ENCODE measurements at places on chromosomes 6 and 20.

DNA sequence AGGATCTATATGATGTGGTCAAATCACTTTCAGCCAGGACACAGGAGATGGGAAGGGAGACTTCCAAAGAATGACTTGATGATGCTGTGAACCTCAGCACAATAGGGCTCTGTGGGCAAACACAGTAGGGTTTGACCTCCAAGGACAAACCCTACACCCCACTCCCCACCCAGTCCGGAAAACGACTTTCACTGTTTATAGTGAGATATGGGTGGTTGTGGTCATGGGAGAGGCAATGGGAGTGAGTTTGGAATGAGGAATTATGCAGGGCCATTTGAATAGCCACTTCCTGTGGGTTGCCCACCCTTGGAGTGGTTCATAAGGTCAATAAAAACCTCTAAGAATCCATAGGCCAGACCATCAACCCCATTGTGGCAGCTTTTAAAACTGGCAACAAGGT lies 38.4 kb upstream of the PRND start:
- no peak for DNase-seq

- no peak for DNase-seq
Measured at GRCh38 chr6:160766657-160766988, 64.6 kb downstream of the PLG start.

DNA sequence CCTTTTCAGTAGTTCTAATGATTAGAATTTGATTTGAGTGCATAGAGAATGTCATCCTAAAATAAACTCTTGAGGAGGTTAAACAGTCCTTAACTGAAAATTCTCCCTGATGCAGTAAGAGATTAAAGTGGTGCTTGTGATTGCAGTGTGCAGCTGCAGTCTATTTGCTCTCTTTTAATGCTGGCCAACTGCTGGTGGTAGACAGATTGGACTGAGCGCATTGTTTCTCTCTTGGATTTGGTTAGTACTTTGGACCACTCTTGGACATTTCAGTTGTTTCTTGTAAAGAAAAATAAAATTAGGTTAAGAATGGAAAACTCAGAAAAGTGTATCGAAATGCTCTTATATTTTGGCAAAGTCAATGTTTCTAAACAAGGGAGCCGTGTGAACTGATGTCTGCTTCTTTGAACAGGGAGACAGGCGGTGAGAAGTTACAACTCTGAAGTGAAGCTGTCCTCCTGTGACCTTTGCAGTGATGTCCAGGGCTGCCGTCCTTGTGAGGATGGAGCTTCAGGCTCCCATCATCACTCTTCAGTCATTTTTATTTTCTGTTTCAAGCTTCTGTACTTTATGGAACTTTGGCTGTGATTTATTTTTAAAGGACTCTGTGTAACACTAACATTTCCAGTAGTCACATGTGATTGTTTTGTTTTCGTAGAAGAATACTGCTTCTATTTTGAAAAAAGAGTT lies 127.2 kb downstream of the CD109 start:
- no peak for DNase-seq

DNA sequence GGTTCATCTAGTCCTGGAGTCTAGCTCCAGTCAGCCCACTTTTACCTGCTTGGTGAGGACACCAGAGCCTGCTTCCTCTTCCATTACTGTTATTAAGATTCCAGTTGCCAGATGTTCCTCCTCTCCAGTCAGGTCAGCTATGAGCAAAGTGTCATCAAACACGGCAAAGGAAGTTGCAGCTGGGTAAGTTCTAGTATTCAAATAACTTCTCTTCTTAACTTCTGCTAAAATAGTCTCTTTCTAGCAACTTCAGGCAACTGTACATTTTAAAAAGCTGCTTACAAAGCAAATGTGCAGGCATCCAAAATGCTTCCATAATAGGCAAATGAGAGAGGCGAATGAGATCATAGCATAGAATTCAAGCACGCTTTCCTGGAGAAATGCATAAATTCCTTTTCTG lies 18.4 kb upstream of the MRPS18A start:
- DNase-seq: no peak

DNA sequence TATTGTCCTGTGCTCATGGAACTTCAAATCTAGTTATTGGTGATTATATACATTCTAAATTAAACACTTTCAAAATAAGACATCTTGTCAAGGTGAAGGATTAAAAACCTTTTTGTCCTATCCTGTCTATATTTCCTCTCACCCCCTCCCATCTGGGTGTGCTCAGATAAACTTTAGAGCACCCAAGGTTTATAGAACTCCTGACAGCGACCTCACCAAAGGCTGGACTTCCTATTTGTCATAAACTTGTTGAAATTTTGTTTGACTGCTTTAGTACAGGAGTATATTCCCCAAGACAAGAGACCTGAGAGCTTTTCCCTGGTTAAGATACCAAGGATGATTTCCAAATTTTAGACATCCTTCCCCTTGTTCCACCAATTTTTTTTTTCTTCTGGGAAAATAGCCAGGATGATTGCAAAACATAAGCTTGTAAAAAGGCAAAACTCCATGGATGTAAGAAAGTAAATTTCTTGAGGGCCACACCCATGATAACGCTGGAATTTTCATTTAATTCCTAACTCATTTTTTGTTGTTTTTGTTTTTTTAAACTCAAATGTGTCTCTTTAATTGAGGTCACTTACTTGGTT lies 33.0 kb downstream of the CARMIL1 start:
- DNase-seq: no peak

Measured in NT2/D1 (cell line).